ENCODE measurements at places on chromosomes 5 and 9.

DNA sequence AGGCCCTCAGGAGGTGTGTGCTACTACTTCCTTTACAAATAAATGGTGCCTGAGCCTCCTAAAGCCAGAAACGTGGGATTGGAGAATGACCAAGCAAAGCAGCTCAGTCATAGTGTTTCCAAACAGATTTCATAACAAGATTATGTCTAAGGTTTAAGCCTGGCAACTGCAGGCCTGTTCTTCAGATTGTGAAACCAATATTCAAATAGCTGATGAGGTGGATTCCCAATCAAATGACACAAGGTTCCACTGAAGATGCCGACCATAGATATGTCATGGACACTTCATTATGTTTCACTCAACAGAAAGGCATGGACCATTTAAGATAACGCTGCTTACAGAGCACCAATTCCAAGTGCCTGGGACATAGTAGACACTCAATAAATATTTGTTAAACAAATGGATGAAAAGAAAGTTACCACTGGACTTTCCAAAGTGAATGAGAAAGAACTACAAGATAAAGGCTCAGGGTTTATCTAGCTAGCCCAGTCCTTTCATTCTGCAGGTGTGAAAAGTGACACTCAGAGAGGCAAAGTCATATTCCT is 189.5 kb downstream of the ACTL7B start:
- no peak for DNase-seq

DNA sequence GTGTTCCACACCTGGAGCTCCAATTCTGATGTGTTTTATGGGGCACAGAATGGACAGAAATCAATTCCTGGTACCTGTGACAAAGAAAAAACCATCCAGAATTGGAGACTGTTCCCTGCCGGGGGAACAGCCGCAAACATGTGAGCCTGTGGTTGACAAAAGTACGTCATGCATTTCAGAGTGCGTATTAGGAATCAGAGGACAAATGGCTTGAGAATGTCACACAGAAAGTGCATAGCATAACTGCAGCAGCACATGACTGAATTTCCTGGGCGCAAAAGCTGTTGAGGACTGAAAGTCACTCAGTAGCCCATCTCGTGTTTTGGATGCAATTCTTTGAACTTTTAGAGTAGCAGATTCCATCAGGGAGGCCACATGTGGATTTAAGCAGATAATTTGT is 85.1 kb downstream of the TRIO start:
- DNase-seq, result no peak

DNA sequence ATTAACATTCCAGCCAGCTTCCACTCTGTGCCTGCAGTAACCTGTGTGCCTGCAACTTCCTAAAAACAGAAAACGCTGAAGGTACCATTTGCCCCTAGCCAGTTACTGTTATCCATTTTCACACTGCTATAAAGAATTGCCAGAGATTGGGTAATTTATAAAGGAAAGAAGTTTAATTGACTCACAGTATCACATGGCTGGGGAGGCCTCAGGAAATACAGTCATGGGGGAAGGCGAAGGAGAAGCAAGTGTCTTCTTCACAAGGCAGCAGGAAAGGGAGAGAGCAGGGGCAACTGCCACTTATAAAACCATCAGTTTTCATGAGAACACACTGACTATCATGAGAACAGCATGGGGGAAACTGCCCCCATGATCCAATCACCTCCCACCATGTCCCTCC is 31.2 kb downstream of the PTCD2 start:
- no peak for DNase-seq

- peak; percentile 41 for DNase-seq
Observed at GRCh38 chr5:143019614-143020515, 249.7 kb downstream of the ARHGAP26 start.

DNA sequence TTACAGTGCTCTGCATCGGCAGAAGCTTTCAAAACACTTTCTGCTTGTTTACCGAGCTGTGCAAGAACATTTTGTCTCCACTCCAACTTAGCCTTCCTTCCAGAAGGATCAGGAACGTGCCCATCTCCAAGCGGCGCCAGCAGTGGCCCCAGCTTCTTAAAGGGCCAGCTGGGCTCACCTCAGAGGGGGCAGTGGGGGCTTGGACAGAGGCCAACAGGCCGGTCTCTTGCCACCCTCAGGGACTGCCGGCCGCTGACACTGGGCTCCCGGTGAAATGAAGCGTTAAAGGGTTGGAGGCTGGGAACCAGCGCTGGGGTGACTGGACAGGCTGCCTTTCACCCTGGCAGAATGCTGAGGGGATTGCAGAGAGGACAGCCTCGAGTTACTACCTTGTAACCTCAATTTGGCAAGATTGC is 67.0 kb upstream of the RNU6ATAC start:
- no peak for DNase-seq

GRCh38 chr5:156475182-156476157 is 148.5 kb downstream of the SGCD start:
- peak; percentile 95 for DNase-seq

- no peak for DNase-seq
Observed at GRCh38 chr5:127031147-127031862, 947 bp upstream of the MARCHF3 start.

GRCh38 chr5:59905188-59905587 is 11.7 kb upstream of the PDE4D start:
- no peak for DNase-seq

- DNase-seq, result no peak
Observed at GRCh38 chr9:130607640-130608420, 28.5 kb downstream of the FUBP3 start.

- DNase-seq, result no peak
Observed at GRCh38 chr5:178357678-178358077, 125.1 kb upstream of the PHYKPL start.

GRCh38 chr5:100877274-100877673 is 25.8 kb downstream of the ST8SIA4 start:
- DNase-seq, result no peak

GRCh38 chr9:92176800-92177185 is 61.6 kb upstream of the SPTLC1 start:
- no peak for DNase-seq

GRCh38 chr5:173969167-173970049 is 19.6 kb upstream of the C5orf47 start:
- no peak for DNase-seq

DNA sequence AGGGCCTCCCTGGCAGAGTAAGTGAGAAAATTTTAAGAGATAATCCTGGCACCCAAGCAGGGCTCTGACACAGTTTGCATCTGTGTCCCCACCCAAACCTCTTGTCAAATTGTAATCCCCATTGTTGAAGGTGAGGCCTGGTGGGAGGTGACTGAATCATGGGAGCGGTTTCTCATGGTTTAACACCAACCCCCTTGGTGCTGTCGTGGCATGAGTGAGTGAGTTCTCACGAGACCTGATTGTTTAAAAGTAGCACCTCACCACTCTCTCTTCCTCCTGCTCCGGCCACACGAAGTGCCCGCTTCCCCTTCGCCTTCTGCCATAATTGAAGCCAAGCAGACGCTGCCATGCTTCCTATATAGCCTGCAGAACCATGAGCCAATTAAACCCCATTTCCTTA is 80.1 kb downstream of the FBXW11 start:
- DNase-seq, result no peak

DNA sequence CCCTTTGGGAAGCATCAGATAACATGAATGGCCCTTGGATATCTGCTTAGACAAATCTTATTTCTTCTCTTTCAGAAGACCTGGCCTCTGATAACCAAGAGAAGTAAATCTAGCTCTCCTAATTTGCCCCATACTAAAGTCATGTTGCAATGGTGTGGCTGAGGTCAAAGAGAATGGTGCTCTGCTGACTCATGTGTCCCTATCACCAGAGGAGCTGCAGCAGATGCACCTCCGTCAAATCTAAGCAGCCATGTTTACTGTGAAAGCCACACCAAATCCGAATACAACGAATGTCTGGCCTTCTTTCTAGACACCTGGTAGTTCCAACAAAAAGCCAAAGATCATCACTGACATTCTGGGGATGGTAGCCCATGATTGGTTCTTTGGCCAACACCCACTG is 23.2 kb downstream of the RETREG1 start:
- peak; percentile 64 for DNase-seq

DNA sequence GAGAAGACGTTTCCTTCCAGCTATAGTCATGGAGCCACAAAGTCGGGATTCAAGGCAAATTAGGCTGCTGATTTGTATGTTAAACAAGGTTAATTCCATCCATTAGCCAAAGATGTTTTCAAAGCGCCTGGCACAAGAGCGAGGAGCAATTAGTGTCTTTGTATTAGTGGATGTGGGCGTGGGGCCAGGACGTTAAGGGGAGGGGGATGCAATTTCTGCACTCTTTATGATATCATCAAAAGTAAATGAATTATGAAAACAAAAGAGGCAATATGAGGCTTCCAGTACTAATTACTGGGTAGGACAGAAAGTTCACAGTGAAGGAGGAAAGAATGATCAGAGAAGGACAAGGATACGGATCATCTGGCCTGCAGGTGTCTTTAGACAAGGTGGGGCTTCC is 230.9 kb upstream of the MSX2 start:
- DNase-seq, result no peak

DNA sequence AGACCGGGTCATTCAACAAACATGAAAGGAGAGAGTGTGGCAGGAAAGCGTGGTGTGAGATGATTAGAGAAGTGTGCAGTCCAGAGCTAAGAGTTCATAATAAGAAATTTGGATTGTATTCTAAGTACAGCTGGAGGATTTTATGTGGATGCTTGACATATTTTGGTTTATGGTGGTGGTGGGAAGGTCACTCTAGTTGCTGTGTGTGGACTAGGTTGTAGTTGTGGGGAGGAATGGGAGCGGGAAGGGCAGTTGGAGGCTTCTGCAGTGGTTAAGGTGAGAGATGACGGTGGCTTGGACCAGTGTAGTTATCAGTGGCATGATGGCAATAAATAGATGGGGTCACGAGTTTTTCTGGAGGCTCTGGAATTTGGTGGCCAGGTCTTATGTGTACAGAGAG is 45.7 kb upstream of the GPR151 start:
- DNase-seq, result peak; percentile 80

GRCh38 chr9:92100237-92100911 is 14.8 kb downstream of the SPTLC1 start:
- peak; percentile 64 for DNase-seq

- DNase-seq, result no peak
Observed at GRCh38 chr9:95094002-95094401, 223.5 kb downstream of the FANCC start.

- peak; percentile 22 for DNase-seq
Observed at GRCh38 chr9:3858961-3859360, 333.2 kb upstream of the RFX3 start.

DNA sequence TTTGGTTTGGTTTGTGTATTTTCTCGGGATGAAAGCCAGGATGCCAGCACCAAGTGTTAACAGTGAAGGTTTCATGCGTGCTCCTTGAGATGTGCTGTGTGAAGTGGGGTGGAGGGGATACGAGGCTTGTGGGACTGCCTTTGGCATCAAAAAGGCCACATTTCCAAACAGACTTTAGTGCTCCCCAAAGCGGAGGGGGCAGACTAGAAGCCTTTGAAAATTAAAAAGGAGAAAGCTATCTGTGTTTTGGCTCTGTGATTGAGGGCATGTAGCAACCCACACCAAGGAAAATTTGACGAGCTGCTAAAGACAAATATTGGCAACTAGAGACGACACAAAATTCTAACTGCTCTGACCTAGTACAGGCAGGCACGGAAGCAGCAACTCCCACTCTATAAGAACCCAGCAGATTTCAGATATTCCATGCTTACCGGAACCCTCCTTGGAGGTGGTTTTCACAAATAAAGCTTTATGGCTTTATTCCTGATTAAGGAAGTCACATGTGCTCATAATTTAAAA is 154.5 kb downstream of the ARSB start:
- no peak for DNase-seq

DNA sequence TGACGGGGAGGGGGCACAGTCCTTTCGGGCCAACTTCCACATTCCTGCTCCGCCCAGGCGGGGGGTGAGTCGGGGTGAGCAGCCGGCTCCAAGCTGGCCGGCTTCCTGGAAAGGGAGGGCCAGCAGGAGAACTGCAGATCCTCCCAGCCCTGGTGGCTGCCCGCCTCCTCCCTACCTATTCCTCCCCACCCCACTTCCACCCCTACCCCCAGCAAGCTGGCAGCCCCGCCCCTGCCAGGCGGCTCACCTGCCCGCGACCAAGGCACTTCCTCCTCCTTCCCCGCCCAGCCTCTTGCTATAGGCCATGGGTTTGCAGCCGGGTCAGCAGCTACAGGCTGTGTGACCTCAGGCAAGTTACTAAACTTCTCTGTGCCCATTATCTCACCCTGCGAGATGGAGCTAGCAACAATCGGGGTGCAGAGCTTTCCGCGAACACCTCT is 5.6 kb upstream of the IRF1 start:
- DNase-seq, result peak; percentile 71

- no peak for DNase-seq
Observed at GRCh38 chr5:163022582-163023128, 414.7 kb upstream of the CCNG1 start.

DNA sequence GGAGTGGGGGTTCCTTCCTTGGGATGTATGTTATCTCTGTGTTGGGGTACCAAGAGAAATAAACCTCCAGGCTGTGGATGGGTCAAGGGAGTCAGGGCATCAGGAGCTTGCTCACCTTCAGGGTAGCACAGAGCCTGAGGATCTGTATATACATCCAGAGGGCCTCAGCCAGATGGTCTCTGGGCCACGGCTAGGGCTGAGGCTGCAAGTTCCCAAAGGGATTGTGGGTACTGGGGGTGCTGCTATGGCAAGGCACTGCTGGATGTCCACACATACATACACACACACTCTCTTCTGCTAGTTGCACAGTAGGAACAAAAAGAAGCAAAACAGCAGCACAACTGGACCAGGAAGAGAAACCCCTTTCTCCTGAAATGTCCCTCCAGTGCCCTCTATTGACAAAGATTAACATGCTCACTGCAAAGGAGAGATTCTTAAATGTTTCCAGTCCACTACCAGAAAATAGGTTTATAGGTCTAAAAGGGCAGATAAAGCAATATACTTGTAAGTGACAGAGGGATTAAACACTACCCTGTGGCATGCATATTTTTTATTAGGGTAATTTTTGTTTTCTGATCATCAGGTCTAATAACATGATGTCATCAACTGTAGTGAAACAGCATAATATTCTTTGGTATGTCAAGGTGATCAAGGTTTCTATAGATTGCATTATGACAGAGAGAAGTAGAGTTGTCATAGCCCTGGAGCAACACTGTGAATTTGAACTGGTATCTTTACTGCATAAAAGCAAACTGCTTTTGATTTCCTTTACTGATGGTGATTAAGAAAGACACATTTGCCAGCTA is 56.3 kb upstream of the KCNN2 start:
- DNase-seq, result no peak

DNA sequence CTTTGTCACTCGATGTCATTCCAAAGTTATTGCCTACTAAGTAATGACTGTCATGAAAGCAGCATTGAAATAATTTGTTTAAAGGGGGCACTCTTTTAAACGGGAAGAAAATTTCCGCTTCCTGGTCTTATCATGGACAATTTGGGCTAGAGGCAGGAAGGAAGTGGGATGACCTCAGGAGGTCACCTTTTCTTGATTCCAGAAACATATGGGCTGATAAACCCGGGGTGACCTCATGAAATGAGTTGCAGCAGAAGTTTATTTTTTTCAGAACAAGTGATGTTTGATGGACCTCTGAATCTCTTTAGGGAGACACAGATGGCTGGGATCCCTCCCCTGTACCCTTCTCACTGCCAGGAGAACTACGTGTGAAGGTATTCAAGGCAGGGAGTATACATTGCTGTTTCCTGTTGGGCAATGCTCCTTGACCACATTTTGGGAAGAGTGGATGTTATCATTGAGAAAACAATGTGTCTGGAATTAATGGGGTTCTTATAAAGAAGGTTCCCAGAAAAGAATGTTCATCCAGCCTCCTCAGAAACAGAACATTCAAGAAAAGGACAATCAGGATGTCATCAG is 11.3 kb downstream of the TLR4 start:
- DNase-seq, result no peak

All from myocyte (in vitro differentiated cells).